ENCODE measurements at places on chromosomes 11 and 22. TPM values are rescaled to one million over a fixed set of nuclear protein-coding genes. Genes with fewer than 3 reads are reported as not detected.

TYR gene
- not detected for total RNA-seq

OR6T1 gene
- not detected for total RNA-seq

OR2AT4 gene
- total RNA-seq, result not detected

CD248 gene
- 103 TPM for total RNA-seq

HBB gene
- total RNA-seq, result not detected

LDHA gene
- 846 TPM for total RNA-seq
